HuH-7 (cell line): ENCODE measurements at places on chromosomes 7 and 10.

- DNase-seq, result no peak
Observed at GRCh38 chr10:34584164-34584563, 230.9 kb downstream of the PARD3 start.

DNA sequence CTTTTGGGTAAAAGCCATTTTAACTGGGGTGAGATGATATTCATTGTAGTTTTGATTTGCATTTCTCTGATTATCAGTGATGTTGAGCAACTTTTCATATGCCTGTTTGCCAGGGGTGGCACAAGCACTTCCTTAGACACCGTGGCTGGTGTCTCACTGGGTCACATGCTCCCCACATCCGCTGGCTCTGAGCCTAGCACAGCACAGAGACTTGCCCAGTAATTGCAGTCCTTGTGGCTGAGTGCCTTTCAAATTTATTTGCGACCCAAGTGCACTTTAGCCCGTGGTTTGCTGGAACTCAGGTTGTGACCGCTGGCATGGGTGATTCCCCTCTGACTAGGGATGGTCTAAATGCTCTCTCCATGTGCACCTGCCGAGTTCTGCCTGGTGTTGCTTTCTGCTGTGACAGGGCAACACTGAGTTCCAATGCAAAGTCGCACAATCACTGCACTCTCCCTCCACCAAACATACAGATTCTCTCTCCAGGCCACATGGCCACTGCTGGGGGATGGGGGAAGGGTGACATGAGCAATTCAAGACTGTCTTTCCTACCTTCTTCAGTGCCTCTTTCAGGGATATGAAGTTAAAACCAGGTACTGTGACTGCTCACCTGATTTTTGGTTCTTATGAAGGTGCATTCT lies 66.5 kb downstream of the ZNF277 start:
- DNase-seq, result no peak

DNA sequence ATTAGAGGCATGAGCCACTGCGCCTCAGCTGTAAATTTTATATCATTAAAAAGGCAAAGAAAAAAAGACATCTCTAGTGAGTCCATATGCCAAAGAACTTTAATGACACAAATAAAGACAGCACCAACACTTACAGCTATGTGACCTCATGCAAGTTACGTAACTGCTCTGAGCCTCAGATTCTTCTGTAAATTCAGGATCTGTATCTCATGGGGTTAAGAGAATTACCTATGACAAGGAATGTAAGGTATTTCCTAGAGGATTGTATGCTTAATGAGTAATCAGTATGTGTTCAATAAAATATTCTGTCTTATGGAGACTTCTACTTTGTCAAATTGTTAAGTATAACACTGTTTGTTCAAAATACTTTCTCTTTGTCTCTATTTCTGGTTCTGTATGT lies 274.0 kb upstream of the GLI3 start:
- DNase-seq, result no peak

DNA sequence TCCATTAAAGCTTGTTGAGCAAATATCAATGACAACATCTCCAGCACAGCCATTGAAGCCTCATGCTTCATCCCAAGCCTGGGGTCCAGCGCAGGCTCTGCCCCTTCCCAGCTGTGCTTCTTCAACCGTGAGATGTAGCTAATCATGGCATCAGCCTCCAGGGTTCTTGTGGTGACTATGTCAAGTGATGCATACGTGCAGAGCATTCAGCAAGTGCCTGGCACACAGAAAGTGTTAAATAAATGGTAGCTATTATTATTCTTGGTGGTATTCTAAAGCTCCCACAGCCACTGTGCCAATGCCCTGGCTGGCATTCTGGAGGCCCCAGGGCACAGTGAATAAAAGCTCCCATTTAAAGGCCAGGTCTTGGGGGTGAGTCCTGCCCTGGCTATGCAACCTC lies 146.6 kb downstream of the WDR11 start:
- DNase-seq, result no peak

DNA sequence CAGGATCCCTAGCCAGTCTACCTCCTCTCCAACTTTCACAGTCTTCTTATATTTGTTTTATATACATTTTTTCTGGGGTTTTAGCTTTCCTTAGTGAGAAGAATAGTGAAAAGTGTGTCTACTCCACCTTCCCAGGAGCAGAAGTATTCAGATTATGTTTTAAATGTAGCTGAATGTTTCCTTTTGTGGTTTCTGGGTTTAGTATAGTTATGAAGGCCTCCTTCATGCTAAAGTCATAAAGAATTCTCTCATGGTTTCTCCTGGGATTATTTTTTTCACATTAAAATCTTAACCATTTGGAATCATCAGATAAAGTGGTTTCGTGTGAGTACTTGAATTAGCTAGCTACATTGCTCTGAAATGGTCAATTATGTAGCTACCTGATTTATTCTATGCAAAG lies 50.9 kb downstream of the ANKMY2 start:
- DNase-seq, result no peak

DNA sequence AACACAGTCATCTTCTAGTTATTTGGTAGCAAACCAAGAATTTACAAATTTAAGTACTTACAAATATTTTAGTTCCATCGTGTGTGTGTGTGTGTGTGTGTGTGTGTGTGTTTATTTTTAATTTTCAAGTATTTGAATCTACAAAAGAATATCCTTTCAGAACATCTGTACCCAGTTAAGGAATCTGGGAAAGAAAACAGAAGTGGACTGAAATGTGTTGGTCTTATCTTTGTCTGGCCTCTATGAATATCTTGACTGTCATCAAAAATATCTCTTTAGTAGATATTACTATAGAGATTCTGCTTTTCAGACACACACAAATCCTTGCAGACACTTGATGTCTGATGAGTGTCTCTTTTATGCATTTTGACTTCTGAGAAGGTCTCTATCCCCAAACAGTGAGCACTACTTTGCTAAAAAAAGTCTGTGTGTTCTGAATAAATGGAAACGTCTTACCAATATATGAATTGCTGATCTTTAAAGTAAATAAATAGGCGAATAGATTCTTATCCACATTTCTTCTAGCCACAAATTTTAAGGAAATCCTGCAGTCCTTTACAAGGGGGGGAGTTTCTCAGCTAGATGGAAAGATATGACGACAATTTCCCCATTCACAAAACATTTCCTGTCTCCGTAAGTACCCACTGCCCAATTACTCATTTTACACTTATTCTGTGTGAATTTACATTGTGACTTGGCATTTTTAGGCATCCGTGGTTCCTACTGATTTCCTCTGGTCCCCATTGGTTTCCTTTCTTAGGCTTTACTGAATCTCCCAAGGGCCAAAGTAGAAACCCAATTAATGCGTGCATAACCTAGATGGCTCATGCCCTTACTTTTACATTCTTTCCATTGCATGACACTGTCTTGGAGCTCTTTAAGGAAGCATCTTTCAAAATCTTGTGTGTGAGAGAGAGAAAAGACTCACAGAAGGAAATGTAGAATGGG lies 36.0 kb downstream of the NRCAM start:
- DNase-seq, result no peak

- DNase-seq, result no peak
Observed at GRCh38 chr7:27750316-27750715, 10.4 kb downstream of the TAX1BP1 start.

DNA sequence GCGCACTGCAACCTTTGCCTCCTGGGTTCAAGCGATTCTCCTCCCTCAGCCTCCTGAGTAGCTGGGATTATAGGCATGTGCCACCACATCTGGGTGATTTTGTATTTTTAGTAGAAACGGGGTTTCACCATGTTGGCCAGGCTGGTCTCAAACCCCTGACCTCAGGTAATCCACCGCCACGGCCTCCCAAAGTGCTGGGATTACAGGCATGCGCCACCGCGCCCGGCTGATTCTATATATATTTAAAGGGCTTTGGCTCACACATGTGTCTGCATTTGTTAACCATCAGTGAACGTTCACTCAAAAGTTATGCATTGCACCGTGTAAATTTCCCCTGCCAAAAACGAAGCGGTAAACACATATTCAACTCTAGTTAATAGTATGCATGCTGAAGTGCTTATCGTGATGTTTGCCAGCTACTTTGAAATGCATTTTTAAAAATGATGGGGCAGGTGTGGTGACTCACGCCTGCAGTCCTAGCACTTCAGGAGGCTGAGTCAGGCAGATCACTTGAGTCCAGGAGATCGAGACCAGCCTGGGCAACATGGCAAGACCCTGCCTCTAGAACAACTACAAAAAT lies 17.7 kb upstream of the WIPI2 start:
- DNase-seq, result no peak

GRCh38 chr10:17037910-17038309 lies 91.7 kb downstream of the CUBN start:
- DNase-seq, result no peak

DNA sequence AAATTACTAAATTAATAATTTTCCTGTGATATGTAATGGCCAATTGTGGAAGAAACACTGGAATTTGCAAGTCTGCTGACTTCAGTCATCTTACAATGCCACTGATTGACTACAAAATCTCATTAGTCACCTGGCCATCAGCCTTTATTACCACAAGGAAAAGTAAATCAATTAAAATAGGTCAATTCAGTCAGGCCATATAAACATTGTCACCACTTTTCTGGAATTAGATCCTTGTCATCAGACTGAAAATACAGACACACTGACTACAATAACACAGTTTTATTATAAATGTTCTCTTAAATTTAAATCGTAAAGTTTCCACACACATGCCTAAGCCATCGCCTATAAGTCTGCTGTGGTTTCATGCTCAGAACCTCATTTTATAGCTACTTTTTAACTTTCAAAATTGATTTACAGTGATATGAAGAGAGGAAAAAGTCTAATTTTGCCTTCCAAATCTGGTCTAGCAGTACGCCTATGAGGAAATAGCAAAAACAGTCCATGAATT lies 54.2 kb downstream of the RTKN2 start:
- DNase-seq, result no peak

- DNase-seq, result no peak
Observed at GRCh38 chr7:64599359-64599758, 36.5 kb upstream of the ZNF680 start.

DNA sequence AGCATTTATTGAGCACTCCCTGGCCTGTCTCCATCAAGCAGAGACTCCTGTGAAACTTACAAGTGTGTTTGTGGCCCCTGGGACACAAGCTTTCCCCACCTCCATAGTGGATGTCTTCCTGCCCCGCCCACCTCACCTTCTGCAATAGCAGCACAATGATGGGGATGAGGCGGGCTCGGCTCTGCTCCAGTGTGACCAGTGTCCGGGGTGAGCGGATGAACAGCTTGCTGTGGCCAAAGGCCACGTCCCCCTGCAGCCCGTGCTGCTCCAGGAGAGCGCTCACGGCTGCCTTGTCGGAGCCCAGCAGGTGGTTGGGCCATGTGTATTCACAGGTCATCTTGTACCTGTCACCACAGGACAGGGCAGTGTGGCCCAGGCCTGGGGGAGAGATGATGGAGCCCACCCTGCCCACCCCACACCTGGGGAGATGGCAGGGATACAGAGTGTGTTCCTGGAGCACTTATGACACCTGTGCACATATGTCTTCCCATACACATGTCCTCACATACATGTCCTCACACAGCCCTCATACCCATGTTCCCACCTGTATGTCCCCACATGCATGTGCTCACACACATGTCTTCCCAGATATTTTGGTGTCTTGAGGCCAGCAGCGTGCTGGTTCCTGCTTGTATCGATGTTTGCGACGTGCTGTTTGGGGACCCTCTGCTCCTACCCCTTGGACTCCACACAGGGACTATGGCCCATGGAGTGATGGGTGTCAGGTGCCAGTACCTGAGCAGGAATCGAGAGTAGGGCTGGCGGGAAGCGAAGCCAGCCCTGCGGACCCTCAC lies 12.7 kb downstream of the MYO1G start:
- no peak for DNase-seq

DNA sequence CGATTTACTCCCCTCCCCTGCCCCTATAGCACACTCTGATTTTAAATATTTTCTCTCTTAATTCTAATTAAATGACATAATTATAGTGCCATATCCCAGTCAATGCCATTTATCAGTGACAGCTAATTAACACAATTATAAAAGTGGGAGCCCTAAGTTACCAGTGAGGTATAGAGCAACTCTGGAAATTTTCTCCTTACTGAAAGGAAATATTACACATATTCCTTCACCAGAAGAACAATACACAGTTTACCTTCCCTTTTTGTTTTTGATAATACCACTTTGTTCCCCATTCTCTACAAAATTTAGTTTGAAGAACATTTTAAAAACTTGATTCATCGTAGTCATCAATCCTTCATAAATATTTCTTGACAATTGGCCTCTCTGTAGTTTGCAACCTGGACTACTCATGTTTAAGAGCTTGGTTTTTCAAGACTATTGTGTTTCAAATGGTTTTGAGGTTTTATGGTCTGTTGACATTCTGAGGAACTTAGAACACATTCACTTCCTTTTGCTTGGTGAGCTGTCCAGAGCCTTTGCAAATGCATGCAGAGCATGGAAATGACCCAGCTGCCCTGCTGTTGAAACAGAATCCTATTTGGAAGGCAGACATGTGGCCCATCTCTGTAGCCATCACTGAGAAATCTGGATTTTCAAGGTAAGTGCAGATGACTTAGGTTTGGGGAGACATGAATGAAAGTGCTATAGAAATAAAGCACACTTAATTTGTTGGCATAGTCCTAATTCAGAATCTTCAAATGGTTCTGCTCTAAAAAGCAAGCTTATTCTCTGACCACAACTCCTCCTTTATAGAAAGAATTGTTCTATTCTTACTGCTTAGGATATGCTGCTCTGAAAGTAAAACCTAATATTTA lies at the start of gene GPR141:
TSS of gene GPR141 (plus strand) at position 521 of the 875 bp plus-strand sequence. CDS start 56,628 bp downstream, outside the sequence.
- no peak for DNase-seq

DNA sequence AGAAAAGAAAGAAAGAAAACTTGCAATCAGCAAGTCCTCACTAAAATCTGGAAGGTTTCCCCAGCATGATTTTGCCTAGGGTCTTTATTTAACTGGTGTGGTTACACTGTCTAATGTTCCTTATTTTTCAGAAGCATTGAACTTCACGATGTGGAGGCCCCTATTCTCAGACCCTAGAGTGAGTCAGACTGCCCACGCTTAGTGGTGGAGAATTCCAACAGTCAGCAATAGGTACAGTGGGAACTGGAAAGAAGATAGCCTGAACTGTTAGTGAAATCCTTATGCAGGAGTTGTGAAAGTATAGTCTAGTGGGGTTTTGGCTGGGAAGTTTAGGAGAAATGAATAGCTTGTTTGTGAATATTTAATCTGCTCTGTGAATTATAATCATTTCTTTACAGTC lies 115.0 kb downstream of the FZD1 start:
- no peak for DNase-seq

DNA sequence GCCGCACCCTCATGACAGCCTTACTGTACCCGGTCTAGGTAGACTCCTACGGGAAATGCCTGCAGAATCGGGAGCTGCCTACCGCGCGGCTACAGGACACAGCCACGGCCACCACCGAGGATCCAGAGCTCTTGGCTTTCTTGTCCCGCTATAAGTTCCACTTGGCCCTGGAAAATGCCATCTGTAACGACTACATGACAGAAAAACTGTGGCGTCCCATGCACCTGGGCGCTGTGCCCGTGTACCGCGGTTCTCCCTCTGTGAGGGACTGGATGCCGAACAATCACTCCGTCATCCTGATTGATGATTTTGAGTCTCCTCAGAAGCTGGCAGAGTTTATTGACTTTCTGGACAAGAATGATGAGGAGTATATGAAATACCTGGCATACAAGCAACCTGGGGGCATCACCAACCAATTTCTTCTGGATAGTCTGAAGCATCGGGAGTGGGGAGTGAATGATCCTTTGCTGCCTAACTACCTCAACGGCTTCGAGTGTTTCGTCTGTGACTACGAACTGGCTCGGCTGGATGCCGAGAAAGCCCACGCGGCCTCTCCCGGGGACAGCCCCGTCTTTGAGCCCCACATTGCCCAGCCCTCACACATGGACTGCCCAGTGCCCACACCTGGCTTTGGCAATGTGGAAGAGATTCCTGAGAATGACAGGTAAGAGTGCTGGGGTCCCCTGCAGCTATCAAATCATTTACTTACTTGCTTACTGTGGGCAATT lies 8.5 kb upstream of the CHCHD1 start:
- no peak for DNase-seq
